ENCODE measurements at places on chromosomes 1 and 21.

GRCh38 chr1:211928290-211928801 is 97.8 kb upstream of the LPGAT1 start:
- peak; percentile 86 for DNase-seq

DNA sequence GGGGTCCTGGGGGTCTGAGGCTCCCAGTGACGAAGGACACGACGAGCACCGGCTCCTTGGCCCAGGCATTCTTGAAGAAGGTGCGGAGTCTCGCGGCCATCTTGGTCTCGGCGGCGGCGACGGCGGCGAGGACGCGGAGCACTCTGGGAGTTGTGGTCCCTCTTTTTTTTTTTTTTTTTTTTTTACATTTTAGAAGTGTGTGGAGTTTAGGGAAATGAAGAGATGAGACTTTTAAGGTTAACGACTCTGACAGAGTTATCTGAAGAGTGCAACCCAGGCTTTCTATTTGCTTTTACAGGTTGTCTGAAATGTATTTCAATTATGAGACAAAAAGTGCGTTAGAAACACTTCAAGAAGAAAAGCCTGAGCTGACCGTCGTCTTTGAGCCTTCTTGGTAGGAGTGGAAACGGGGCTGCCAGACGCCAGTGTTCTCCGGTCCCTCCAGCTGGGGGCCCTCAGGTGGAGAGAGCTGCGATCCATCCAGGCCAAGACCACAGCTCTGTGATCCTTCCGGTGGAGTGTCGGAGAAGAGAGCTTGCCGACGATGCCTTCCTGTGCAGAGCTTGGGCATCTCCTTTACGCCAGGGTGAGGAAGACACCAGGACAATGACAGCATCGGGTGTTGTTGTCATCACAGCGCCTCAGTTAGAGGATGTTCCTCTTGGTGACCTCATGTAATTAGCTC is 9.7 kb downstream of the OR2B11 start:
- DNase-seq: peak; percentile 62

DNA sequence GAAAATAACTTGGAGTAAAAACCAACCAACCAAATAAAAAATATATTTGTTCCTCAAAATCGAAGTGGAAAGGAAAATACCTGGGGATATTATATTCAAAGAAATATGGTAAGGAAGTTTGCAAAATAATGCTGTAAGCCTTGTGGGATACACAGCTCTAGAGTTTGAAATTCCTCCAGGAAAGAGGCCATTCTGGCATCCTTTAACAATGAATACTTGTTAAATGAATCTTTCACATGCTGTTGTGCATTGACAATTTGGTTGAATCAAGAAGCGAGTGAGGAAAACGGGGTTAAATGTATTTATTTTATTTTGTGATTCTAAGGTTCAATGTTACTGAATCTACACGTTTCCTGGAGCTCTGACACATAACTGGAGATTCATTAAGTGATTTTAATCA is 30.5 kb upstream of the NTNG1 start:
- DNase-seq: no peak

GRCh38 chr1:84620720-84621313 is 46.6 kb upstream of the CTBS start:
- peak; percentile 59 for DNase-seq

- no peak for DNase-seq
Observed at GRCh38 chr1:25430967-25431881, 527 bp downstream of the MACO1 start.

DNA sequence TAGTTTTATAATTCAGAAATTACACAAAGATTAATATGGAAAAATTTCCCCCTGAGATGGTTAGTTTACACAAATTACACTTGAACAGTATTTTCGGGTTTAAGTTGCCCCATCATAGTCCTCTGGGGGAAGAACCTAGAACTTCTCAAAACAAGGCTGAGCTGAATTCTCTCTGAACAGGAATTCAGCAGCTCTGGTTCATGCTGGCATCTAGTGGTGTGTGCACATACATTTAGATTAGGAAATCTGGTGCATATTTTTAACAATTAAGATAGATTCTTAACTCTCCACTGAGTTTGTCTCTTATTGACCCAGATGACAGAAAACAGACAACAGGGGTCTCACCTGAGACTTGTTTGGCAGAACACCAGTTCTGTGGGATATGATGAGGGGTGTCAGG is 410.7 kb downstream of the DSCAM start:
- DNase-seq: no peak

DNA sequence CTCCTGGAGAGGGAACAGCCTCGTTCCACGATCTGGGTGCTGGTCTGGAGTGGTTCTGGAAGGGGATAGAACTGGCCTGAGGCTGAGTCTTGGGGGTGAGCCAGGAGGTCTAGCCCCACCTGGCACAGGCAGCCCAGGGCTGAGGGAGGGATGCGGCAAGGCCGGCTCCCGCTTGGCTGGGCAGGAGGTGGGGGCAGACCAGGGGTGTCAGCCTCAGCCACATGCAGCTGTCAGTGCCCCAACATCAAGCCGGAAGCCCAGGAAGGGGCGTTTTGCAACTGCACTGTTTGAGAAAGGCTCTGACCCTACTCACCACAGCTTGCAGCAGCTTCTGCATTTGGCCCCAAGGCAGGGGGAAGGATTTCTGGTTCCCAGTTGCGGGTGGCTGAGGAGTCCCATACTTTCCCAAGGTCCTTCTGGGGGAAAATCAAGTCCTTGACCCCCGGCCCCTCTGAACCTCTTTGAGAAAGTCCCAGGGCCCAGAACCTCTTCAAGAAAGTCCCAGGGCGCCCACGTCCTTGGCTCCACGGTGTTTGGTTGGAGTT is 2.0 kb downstream of the EFHD2 start:
- DNase-seq: peak; percentile 50

DNA sequence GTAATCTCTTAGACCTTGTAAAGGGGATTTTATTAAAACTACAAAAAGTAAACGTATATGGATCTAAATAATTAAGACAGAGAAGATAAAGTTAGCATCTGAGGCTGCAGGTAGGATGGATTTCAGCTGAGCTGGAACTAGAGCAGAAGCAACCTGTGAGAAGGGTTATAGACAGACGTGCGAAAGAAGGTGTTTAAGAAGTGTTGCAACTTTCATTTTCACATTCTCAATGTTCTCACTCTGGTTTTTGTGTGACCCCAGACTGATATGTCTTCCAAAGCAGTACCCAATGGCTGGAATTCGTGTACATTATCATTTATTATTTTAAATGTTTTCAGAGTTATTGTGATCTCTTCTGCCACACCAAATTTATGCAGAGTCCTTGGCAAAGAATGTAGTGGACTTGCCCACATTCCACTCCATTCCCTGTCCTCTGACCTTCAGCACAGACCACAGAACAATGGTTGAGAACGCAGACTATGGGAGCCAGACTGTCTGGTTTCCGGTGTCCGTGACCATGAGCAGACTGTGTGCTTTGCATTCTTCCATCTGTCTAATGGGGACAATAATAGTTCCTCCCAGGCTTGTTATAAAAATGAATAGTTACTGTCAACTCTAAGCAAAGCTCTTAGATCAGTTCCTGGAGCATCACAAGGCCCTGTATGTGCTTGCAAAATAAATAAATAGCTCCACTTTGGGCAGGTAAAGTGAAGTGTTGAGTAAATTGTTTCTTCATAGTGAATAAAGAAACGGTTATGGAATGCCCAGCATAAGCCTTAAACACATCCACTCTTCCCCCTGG is 140.6 kb upstream of the SAMSN1 start:
- no peak for DNase-seq

DNA sequence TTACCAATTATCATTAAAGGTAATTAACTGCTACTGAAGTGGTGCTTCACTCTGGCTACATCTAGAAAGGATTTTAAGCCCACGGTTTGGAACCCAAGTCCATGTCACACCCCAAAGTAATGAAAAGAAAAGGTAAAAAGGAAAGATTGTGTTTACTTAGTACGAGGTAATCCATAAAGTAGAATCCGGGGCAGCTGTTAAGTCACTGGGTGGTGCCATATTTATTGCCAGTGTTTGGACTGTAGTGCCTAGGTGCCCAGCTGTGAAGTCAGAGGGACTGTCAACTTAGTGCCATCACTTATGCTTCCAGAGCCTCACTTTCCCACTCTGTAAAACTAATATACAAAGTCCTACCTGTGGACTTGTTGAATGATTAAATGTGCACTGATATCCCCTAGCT is 52.2 kb upstream of the GRHL3 start:
- DNase-seq: no peak

- peak; percentile 95 for DNase-seq
Observed at GRCh38 chr1:161733526-161733925, 12.2 kb downstream of the FCRLB start.

- DNase-seq: no peak
Observed at GRCh38 chr1:8355439-8356255, 37.7 kb downstream of the SLC45A1 start.

DNA sequence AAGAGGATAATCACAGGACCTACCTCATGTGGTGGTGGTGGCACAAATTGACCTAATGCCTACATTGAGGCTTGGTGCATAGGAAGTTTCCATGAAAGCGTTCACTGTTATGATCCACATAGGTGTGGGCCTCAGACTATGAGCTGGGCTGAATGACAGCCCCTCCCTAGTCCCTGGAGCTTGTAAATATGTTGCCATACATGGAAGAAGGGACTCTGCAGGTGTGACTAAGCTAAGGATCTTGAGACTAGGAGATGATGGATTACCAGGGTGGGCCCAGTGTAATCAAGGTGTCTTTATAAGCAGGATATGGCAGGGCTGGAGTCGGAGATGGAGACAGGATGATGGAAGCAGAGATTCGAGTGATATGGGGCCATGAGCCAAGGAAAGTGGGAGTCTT is 31.0 kb upstream of the KCNE1 start:
- DNase-seq: no peak

- DNase-seq: no peak
Observed at GRCh38 chr1:248758352-248758751, 2.8 kb upstream of the LYPD8 start.
